ENCODE measurements at places on chromosomes 16 and 17. TPM values are rescaled to one million over a fixed set of nuclear protein-coding genes. Genes with fewer than 3 reads are reported as not detected.

- DNase-seq = no peak
Measured at GRCh38 chr17:81277421-81277820, 17.7 kb downstream of the SLC38A10 start.

PYDC1 gene
- not detected for total RNA-seq

GRCh38 chr17:14165616-14166015 is 71.0 kb downstream of the CDRT15 start:
- no peak for DNase-seq

DNA sequence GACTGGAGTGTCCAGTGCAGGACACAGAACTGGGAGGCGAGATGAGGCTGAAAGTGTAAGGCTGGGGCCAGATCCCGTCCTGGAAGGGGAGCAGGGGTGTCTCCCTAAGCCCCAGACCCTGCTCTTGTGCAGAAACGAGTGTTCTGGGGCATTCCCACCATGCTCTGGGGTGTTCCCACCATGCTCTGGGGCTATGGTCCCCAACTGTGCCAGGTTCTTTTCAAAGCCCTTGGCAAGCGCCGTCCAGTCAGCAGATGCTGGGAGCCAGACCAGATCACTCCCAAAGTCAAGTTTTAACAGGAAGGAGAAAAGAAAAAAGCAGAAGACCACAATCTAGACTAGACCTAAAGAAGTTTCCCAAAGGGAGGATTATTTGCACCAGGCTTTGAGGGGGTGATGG is 2.5 kb downstream of the TAX1BP3 start:
- DNase-seq = no peak

- no peak for DNase-seq
Measured at GRCh38 chr17:75900691-75901533, 3.8 kb downstream of the MRPL38 start.

GRCh38 chr16:67825119-67825518 is 17.0 kb upstream of the THAP11 start:
- no peak for DNase-seq

GRCh38 chr16:86076606-86077005 is 177.6 kb downstream of the IRF8 start:
- DNase-seq = no peak

DNA sequence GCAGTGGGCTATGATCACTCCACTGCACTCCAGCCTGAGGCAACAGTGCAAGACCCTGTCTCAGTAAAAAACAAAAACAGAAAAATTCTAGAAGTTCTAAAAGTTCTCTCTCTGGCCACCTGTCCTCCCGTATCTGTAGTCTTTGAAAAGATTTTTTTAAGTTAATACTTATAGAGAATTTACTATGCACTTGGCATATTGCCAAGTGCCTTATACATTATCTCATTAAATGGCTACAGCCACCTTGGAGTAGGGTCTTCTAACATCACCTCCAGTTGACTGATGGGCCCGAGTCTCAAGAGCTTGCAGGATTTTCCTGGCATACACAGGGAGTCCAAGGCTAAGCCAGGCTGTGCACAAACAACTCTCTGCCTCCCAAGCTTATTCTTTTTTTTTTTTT is 44.7 kb downstream of the TMEM186 start:
- DNase-seq = no peak

DNA sequence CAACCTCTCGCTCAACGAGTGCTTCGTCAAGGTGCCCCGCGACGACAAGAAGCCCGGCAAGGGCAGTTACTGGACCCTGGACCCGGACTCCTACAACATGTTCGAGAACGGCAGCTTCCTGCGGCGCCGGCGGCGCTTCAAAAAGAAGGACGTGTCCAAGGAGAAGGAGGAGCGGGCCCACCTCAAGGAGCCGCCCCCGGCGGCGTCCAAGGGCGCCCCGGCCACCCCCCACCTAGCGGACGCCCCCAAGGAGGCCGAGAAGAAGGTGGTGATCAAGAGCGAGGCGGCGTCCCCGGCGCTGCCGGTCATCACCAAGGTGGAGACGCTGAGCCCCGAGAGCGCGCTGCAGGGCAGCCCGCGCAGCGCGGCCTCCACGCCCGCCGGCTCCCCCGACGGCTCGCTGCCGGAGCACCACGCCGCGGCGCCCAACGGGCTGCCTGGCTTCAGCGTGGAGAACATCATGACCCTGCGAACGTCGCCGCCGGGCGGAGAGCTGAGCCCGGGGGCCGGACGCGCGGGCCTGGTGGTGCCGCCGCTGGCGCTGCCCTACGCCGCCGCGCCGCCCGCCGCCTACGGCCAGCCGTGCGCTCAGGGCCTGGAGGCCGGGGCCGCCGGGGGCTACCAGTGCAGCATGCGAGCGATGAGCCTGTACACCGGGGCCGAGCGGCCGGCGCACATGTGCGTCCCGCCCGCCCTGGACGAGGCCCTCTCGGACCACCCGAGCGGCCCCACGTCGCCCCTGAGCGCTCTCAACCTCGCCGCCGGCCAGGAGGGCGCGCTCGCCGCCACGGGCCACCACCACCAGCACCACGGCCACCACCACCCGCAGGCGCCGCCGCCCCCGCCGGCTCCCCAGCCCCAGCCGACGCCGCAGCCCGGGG is 1.3 kb downstream of the FOXC2 start:
- DNase-seq = peak; percentile 64

GRCh38 chr17:40325156-40326013 is 16.4 kb downstream of the RARA start:
- DNase-seq = no peak

DNA sequence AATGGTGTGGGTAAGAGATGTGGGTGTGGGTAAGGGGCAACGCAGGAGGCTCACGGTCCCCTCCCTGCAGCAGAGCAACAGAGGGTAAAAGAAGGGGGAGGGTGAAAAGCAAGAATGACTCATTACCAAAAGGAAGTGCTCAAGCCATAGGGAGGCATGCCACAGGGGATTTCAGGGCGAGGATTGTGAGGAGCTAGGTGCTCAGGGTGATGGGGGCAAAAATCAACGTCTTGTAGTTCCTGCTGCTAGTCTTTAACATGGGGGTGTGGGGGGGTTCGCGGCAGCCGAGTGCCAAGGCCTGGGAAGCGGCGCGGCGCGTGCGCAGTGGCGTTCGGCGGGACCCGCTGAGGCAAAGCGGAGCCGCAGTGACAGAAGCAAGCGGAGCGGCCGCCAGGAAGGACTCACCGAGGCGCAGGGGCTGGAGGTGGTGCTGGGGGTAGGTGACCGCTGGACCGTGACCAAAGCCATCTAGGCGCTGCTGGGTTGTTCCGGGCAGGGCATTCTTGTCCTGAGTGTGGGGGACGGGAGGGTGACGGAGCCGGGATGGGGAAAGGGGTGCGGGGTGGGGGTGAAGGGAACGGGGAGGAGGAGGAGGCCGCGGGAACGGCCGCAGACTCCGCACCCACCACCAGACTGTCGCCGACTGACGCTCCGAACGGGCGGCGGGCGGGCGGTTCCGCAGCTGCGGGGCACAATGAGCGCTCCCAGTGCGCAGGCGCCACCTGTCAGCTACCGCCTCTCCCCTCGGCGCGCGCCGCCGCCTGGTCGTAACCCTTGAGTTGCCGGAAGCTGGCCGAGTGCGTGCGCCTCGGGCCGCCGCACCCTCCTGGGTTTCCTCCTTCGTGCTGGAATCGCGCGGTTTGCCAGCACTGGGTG is at the start of gene SSH2:
Gene SSH2, minus strand, starts transcription at position 696 of the 876 bp plus-strand sequence. Its CDS starts 228 bp downstream, at position 468.
- peak; percentile 30 for DNase-seq

DNA sequence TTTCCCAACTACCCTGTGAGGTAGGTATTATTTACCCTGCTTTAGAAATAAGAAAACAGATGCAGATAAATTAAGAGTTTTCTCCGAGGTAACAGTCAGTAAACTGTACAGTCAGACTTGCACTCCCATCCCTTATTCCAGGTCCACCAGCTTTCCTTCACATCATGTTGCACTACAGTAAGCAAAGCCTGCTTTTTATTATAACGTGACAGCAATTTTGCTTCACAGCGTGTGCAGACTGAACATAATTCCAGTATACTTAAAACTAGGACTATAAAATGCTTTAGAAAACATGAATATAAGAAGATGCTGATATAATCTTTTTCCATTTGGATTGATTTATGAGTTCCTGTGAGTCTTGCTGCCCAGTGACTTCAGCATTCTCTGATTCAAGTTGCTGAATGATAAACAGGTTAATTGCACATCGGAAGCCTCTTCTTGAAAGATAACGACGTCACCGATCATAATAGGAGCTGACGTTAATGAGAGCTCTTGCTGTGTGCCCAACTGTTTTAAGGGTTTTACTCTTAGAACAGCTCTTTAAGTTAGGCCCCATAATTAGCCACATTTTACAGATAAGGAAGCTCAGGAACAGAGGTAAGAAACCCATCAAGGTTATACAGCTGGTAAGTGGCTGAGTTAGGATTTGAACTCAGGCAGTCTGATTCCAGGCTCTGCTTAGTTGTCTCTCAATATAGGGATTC is 1.4 kb downstream of the LIG3 start:
- DNase-seq = no peak

DNA sequence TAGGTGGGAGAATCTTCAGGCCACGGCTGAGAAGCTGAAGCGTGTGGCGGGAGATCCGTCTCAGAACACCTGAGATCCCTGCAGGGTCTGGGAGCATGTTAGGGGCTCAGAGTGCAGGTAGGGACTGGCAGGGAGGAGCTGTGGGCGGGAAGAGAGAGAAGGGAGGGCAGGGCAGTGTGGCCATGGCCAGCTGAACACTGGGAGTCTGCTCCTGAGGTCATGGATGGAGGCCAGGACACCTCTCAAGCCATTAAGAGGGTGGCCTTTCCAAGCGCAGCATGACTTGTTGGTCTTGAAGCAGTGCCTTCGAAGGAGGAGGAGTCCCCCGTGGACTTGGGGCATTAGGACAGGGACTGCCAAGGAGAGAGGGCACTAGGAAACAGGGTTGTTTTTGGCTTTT is 23.7 kb downstream of the NAA60 start:
- no peak for DNase-seq

- no peak for DNase-seq
Measured at GRCh38 chr17:43932357-43932756, 9.9 kb downstream of the PPY start.

MPP2 gene
- total RNA-seq = 16.7 TPM

GRCh38 chr16:3492356-3492755 is 2.9 kb downstream of the C16orf90 start:
- DNase-seq = no peak

DNA sequence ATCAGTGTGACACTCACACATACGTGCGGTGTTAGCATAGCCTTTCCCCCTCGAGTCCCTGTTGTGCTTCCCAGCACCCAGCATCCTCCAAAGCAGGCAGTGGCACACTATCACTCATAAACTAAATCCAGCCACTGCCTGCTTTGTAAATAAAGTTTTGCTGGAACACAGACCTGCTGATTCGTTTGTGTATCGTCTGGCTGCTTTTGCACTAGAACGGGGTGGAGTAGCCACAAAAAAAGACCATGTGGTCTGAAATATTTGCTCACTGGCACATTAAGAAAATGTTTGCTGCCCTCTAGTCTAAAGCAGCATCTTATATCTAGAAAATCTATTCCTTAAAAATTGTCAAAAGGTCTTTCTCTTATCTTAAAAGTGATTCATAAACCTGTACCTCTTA is 341.2 kb upstream of the ZFHX3 start:
- DNase-seq = no peak

DNA sequence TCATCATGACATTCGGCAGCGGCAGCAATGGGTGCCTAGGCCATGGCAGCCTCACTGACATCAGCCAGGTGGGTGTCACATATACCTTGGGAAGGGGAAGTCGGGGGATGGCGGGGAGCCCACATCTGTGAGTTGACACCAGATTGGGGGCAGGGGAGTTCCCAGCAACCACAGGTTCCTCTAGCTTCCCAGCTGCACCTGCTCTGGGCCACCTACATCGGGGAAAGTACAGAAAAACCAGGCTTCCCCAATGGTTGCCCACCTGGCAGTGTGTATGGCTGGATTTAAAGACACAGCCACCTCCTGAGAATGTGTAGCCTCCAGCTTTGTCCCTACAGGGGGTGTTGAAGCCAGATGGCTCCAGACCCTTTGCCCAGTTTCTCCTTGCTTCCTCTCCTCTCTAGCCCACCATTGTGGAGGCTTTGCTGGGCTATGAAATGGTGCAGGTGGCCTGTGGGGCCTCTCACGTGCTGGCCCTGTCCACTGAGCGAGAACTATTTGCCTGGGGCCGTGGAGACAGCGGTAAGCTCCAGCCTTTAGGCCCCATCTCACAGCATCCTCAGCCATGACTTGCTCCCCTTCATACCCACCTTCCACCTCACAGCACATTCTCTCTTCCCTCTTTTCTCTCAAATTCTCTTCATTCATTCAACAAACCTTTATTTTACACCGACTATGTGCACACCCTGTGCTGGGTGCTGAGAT is 5.0 kb upstream of the TRAF4 start:
- DNase-seq = no peak

- DNase-seq = no peak
Measured at GRCh38 chr16:12539185-12539929, 264.3 kb downstream of the CPPED1 start.

- no peak for DNase-seq
Measured at GRCh38 chr16:14151256-14152030, 80.3 kb downstream of the MRTFB start.

- DNase-seq = no peak
Measured at GRCh38 chr16:12675046-12675445, 128.6 kb downstream of the CPPED1 start.

DBNDD1 gene
- 2.7 TPM for total RNA-seq

DNA sequence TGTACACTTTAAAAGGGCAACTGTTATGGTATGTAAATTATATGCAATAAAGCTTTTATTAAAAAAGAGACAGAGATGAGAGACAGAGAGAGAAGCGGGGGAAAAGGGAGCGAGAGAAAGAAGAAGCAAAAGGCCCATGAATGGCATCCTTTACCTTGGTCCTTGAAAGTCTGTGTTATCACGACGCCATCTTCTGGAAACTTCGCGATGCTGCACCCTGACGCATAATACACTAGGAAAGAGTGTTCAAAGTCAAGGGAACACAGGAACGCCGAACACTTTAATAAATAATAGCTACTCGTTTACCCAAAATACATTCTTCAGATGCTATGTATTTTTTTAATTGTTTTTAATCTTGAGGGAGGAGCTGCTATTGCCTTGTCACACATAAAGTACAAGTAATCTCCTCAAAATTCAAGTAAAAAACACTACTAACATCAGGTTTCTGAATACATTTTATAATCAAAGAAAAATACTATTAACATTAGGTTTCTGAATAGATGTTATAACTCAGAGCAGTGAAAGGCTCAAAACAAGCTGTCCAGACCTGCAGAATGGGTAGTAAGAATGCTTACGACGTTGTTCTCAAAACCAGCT is 23.0 kb upstream of the SLC38A8 start:
- DNase-seq = no peak

DNA sequence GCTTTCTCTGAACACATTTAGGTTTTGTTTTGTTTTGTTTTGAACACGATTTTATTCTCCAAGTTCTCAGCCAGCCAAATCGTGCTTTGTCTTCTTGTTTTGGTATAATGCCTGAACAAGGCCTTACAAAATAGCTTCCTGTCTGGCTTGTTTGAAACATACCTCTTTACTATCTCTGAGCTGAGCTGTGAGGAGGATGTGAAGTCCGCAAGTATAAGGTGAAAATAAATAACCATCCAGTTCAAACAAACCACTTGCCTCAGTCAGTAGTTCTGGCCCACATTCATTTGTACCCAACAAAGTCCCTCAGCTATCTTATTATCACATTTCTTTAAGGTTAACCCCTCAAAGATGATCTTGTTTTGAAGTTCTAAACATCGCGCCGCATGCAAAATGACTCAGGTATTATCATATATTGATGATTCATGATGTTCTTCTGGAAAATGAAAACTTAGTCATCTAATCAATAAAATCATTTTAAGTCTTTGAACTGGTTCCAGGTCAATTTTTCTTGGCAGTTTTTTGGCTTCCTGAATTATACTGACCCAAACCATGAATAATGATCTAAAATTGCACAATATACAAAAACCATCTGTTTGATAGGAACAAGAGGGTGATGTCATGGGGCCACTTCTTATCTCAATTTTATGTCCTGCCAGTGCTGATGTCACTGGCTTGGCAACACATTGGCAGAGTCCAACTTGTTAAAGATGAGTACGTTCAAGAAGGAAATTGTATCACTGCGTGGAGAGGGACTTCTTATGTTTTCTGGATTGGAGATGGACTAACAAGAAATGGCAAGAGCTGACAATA is 694.3 kb downstream of the KCNJ2 start:
- DNase-seq = no peak
